ENCODE measurements at places on chromosomes 11 and 22.
A peak's percentile ranks its signal among the peaks of the same experiment; 100 is the strongest.

DNA sequence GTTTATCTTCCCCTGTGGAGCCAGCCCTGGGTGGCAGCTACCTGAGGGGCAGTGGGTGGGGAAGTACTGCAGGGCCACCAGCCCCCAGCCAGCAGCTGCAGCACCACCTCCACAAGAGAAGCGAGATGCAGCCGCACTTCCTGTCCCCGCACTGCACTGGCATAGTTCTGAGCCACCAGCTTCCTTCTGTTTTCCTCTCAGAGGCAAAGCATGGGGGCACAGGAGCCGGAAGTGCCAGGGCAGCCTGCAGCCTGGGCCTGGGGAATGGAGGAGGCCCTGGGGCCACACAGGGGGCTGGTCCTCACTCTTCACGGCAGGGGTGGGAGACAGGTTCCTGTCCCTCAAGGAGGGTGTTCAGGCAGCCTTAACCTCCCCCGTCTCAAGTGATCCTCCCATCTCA, 11.9 kb upstream of the SH3BP1 start:
- no peak for DNase-seq

DNA sequence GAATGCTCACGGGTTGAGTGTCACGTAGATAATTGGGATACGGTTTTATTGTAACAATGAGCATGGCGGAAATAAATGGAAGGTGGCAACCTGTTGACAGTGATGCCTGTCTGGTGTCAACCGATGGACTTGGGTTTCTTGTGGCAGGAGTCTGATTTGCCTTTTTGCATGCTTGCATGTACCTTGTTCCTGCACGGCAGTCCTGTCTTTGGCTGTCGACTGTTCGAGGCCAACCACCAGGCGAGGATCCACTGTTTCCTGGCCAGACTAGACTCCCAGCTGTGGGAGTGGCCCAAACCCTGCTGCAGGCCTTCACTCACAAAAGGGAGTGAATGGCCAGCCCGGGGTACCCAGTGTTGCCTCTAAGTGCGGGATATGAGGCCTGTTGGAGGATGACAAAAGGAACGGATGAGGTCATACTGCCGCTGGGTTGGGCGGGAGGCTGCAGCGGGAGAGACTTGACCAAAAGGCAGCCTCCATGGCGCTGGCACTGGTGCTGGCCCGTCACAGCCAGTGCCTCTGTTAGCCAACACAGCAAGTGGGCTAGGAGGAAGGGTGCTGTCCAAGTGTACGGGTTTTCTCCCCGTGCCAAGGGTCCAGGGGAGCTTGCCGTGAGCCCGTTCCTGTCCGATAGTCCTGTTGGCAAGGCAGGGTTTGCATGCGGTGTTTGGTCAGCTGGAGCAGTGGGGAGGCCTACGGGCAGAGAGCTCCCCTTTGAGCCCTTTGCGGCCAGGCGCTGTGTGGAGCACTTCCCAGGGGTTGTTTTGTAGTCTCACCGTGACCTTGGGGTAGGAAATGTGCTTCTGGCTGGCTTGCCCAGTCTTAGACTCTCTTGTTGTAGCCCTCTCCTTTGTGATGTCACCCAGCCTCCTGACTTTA, 974 bp downstream of the DGCR8 start:
- peak; percentile 68 for DNase-seq

DNA sequence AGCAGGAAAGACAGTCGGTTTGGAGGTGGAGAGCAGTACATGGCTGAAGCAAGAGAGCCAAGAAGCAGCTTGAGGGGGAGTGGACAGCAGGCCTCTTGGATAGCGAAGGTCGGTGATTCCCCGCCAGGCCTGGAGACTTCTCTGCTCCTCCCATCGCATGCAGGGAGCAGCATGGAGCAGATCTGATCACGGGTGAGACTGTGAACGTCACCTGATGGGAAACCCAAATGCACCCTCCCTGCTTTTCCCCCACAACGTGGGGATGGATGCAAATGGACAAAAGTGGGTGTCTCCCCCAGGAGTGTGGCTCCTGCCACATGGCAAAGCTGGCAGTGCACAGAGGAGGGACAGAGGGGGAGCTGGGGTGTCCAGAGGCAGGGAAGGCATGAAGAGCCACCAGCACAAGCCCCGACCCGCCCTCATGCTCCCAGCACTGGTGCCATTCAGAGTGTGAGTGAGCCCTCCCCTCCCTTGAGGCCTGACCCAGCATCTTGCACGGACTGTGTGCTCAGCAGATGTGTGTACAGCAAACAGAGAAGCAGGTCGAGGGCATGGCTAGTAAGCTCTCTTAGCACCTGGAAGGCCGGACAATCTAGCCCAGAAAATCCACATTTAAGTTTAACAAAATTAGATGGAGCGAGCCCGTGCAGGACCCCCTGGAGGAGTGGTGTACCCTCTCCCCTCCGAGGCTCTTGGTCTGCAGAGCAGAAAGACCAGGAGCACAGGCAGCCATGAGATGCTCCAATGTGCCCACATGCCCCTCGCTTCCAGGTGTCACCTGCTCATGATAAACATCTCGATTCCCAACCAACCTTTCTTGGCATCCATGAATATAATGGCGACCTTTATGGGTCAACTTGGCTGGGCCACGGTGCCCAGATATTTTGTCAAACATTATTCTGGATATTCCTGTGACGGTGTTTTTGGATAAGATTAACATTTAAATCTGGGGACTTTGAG, 661.7 kb downstream of the TBC1D22A start:
- DNase-seq = no peak

DNA sequence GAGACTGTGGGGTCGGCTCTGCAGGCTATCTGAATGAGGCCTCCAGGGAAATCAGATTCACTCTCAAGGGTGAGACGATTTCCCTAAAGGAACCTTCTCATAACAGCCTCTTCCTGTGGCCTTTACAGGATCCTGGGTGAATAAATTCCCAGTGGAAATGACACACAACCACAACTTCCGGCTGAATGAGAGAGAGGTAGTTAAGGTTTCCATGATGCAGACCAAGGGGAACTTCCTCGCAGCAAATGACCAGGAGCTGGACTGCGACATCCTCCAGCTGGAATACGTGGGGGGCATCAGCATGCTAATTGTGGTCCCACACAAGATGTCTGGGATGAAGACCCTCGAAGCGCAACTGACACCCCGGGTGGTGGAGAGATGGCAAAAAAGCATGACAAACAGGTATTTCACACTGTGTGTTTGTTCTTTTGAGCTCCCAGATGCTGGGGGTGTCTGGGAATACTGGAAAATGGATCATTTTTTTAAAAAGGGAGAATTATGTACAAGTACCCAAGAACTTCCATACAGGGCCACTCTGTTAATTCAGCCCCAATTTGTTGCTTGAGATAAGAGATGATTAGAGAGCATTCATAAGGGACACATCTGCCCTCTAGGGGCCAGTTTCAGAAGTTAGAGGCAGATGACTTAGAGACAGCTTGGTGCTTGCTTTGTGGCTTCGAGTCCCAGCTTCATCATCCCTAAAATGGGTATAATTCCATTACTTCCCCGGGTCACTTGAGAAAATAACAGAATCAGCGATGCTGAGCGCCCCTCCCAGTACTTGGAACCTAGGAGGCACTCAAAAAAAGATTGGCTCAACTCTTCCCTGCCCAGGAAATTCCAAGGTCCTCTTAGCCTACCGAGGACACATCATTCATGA, 10.2 kb downstream of the SERPIND1 start:
- peak; percentile 62 for DNase-seq

- DNase-seq = peak; percentile 8
Measured at GRCh38 chr11:105456950-105457349, 152.9 kb upstream of the GRIA4 start.

- no peak for DNase-seq
Measured at GRCh38 chr22:19896665-19897355, 42.1 kb upstream of the GNB1L start.

GRCh38 chr11:123544631-123545375, 109.6 kb downstream of the SCN3B start:
- DNase-seq = no peak

- no peak for DNase-seq
Measured at GRCh38 chr11:45180848-45181192, 34.4 kb downstream of the PRDM11 start.

- DNase-seq = no peak
Measured at GRCh38 chr22:33062361-33062760, 4.2 kb upstream of the SYN3 start.

DNA sequence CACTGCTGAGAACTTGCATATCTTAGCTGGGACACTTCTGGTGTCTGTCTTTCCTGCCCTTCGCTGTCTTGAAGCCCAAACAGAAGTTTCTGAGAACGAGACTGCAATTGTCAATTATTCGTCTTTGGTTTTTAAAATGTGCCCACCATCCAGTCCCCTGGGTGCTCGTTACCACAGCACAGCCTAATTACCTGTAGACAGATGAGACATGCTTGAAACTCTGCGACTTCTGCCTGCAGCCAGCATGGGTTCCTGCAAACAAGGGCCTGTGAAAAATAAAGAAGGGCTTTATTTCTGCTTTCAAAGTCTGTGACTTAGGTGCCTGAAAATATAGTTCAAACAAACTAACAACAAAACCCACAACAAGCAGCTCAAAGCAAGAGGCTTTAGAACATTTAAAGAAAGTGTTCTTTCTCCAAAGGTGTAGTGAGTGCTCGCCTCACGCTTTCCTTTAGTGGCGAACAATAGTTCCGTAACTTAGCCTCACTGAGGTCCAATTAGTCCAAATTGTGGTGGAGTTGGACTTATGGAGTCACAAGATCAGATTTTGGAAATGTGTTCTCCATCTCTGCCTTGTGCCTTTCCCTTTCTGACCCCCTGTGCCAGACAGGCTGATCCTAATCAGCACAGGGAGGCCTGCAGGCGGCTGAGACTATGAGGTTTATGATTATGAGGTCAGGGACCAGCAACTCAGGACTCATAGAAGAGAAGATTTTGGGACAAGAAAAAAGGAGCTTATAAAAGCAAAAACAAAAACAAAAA, 20.4 kb upstream of the GRAMD1B start:
- DNase-seq = no peak

- DNase-seq = no peak
Measured at GRCh38 chr22:39352306-39352891, 2.6 kb downstream of the SYNGR1 start.

DNA sequence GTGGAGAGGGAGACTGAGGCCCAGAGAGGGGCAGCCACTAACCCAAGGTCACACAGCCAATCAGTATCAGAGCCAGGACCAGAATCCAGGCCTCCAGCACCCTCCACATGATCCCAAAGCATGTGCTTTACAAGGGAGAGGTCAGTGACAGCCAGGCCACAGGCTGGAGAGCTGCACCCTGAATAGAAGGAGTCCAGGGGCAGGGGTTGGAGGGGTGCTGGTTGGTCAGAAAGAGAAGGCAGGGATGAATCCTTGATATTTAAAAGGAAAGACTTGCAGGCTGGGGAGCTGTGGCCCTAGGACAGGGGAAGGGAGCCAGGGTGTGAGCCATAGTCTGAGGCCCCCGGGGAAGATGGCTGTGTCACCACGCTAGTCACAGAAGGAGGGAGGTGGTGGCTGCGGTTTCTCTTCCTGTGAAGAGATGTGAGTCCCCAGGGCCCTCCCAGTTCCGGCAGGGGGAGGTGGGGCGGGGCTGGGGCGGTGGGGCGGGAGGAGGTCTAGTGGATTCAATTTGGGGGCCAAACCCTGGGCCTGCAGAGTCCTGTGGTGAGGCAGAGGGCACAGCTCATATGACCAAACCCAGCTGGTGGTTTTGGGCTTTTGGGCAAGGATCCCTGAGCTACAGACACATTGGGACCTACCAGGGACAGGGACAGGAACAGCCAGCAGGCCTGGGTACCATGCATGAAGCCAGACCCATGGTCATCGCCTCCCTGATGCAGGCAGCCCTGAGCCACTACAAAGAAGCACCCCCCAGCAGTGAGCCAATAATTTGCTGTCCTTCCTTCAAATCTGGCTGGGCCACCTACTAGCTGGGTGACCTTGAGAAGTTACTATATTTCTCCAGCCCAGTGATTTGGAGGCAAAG, 14.0 kb downstream of the RAC2 start:
- DNase-seq = no peak

GRCh38 chr11:3902441-3902840, 47.0 kb downstream of the STIM1 start:
- DNase-seq = no peak

DNA sequence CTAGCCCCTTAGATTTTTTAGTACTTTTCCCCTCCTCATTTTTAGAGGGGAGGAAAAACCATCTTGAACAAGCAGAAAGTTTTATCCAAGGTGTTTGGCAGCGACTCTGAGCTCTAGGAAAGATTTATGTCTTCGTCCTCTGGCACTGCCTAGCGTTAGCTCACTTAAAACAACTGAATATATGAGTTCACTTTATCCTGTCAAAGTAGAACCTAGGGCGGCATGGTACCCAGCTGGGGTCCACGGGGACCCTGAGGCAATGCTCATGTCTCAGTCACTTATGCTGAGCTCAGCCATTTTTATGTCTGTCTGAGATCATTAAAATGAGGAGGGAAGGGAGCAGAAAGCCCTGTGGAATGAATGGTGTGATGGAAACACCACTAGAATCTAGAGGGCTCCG, 14.2 kb upstream of the VSIG10L2 start:
- no peak for DNase-seq

DNA sequence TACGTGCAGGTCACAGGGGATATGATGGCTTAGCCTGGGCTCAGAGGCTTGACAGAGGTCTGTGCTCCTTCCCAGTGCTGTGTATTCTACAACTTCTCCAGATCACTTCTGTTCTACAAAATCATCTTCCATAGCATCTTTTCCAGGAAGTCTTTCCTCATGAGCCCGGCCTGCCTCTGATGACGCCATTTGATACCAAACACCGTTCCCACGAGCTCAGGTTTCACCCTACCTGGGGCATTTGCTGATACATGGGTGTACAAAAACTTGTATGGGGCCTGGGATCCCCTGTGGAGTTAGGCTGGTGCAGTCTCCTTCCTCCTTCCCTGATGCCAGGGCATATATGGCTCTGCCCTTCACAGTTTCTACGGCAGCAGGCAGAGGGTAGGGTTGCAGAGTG, 78.7 kb downstream of the NECTIN1 start:
- no peak for DNase-seq

DNA sequence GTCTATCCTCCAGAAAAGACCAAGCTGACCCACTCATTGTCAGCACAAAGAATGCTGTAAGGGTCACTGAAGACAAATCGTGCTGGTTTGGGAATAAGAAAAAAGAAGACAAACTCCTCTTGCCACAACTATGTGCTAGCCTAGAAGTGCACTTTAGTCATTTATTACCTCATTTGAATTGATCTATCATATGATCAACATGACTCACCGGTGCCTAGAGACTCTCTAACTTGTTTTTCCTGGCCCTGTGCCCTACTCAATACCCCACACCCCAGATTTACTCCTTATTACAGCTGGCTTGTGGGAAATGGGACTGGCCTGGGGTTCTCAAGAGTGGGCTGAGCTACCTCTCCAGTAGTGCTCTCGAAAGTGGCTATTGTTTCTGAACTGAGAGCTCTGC, 35.9 kb upstream of the HORMAD2 start:
- DNase-seq = no peak
